Foreskin keratinocyte (primary cell): ENCODE measurements at places on chromosomes 1 and 21. TPM values are rescaled to one million over a fixed set of nuclear protein-coding genes. Genes with fewer than 3 reads are reported as not detected.

GUCA2B gene
- polyA plus RNA-seq = not detected in 2 replicates

CAPN2 gene
- polyA plus RNA-seq = 278 and 298 TPM in 2 replicates

CELA2A gene
- not detected in 2 replicates for polyA plus RNA-seq

TDRD5 gene
- not detected in 2 replicates for polyA plus RNA-seq

DNAI4 gene
- polyA plus RNA-seq = 0.70 and 1.3 TPM in 2 replicates

SERINC2 gene
- 328 and 341 TPM in 2 replicates for polyA plus RNA-seq

SH2D2A gene
- polyA plus RNA-seq = 13.7 and 17.3 TPM in 2 replicates

PCSK9 gene
- 149 and 163 TPM in 2 replicates for polyA plus RNA-seq

LGR6 gene
- 0.31 and 0.39 TPM in 2 replicates for polyA plus RNA-seq

HSD3B1 gene
- 0.06 and 0.08 TPM in 2 replicates for polyA plus RNA-seq

NUF2 gene
- polyA plus RNA-seq = 14.4 and 20.8 TPM in 2 replicates

PTPN22 gene
- polyA plus RNA-seq = 0.03 and 0.17 TPM in 2 replicates

OR2L8 gene
- not detected in 2 replicates for polyA plus RNA-seq

LDLRAD1 gene
- polyA plus RNA-seq = not detected in 2 replicates

FCRLA gene
- 0.45 and 0.77 TPM in 2 replicates for polyA plus RNA-seq

NTMT2 gene
- not detected in 2 replicates for polyA plus RNA-seq

OR2L2 gene
- not detected in 2 replicates for polyA plus RNA-seq

CCDC30 gene
- polyA plus RNA-seq = 0.12 and 0.43 TPM in 2 replicates

TEDDM1 gene
- polyA plus RNA-seq = not detected in 2 replicates

FAM167B gene
- polyA plus RNA-seq = 0.17 and 0.27 TPM in 2 replicates

TRIM67 gene
- not detected in 2 replicates for polyA plus RNA-seq

FAM72B gene
- 3.1 and 5.8 TPM in 2 replicates for polyA plus RNA-seq

SPRR2G gene
- 1.4 and 2.9 TPM in 2 replicates for polyA plus RNA-seq

OR2M3 gene
- not detected in 2 replicates for polyA plus RNA-seq

TMEM240 gene
- 0.79 TPM in 2 replicates for polyA plus RNA-seq

RSPH1 gene
- 0.20 and 0.21 TPM in 2 replicates for polyA plus RNA-seq

DMRTA2 gene
- not detected in 2 replicates for polyA plus RNA-seq

MAEL gene
- polyA plus RNA-seq = not detected in 2 replicates

PGBD5 gene
- 0.01 and 0.09 TPM in 2 replicates for polyA plus RNA-seq

ACTA1 gene
- not detected in 2 replicates for polyA plus RNA-seq

EPHA8 gene
- not detected in 2 replicates for polyA plus RNA-seq

DYNLT5 gene
- polyA plus RNA-seq = not detected in 2 replicates

INAVA gene
- 17.5 and 30.4 TPM in 2 replicates for polyA plus RNA-seq
